ENCODE measurements at places on chromosomes 12 and 14.

GRCh38 chr12:105713606-105714305 is 383.3 kb downstream of the C12orf75 start:
- DNase-seq = no peak
- no peak overlapping the region for H3K4me3 ChIP-seq

DNA sequence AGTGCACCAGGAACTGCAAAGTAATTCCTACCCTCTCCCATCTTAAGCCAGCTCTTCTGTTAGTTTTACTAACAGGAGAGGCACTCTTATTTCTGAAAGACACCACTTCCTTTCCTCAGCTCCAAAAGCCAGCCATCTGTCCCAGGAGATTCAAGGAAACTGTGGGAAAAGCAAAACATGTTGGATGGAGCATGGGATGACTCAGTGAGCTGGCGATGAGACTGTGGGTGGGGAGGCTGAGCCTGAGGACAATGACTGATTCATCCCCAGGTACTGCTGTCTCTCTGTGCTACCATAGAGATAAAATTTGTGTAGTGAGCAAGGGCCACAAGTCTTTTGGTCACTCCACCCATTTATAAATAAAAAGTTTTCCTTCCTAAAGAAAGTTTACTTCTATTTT is 141.4 kb downstream of the MYRFL start:
- H3K27me3 ChIP-seq = no peaks in the 10 kb centered on the region
- H3K27ac ChIP-seq = no peak overlapping the region
- DNase-seq = no peak
- H3K36me3 ChIP-seq = no peaks in the 10 kb centered on the region
- H3K4me1 ChIP-seq = no peaks in the 10 kb centered on the region
- H3K4me3 ChIP-seq = no peak overlapping the region

- no peaks in the 10 kb centered on the region for H3K36me3 ChIP-seq
- no peak overlapping the region for H3K4me3 ChIP-seq
- no peaks in the 10 kb centered on the region for H3K27me3 ChIP-seq
- DNase-seq = no peak
Measured at GRCh38 chr12:8813572-8814357, 8.7 kb upstream of the A2ML1 start.

DNA sequence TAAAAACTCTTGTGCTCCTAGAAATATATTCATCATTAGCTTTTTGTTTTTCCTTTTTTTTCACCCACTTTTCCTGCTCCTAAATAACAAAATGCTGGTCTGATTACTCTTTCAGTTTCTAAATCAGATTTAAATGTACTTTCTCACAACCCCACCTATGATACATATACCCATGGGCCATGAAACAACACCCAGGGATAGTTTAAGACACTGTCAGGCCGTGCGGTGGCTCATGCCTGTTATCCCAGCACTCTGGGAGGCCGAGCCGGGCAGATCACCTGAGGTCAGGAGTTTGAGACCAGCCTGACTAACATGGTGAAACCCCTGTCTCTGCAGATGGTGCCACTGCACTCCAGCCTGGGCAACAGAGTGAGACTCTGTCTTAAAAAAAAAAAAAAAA is 1.6 kb upstream of the NUMB start:
- no peaks in the 10 kb centered on the region for H3K36me3 ChIP-seq
- no peaks in the 10 kb centered on the region for H3K27me3 ChIP-seq
- no peak for DNase-seq
- peaks cover 71% of the 10 kb centered on the region for H3K4me1 ChIP-seq
- H3K4me3 ChIP-seq = no peak overlapping the region

- DNase-seq = peak; percentile 29
- no peaks in the 10 kb centered on the region for H3K27me3 ChIP-seq
- no peaks in the 10 kb centered on the region for H3K36me3 ChIP-seq
Measured at GRCh38 chr12:8687846-8688601, 9.8 kb upstream of the RIMKLB start.

GRCh38 chr12:56189918-56190694 is 823 bp upstream of the SMARCC2 start:
- peaks cover 25% of the 10 kb centered on the region for H3K4me1 ChIP-seq
- peak overlapping the region; percentile 54 for H3K4me3 ChIP-seq
- DNase-seq = peak; percentile 88

- no peaks in the 10 kb centered on the region for H3K36me3 ChIP-seq
- no peaks in the 10 kb centered on the region for H3K4me1 ChIP-seq
- no peak overlapping the region for H3K4me3 ChIP-seq
- H3K27me3 ChIP-seq = no peaks in the 10 kb centered on the region
Measured at GRCh38 chr12:84497819-84498218, 414.8 kb downstream of the SLC6A15 start.

DNA sequence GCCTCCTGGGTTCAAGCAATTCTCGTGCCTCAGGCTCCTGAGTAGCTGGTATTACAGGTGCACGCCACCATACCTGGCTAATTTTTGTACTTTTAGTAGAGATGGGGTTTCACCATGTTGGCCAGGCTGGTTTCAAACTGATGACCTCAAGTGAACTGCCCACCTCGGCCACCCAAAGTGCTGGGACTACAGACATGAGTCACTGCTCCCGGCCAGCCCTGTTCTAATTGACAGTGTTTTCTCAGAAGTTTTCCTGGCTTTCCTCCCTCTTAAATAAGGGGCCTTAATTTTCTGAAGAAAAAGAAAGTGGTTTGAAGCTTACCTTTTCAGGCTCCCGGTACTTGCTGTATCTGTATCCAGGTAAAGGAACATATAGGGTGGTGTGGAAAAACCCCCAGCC is 1.7 kb downstream of the HAL start:
- no peak overlapping the region for H3K27ac ChIP-seq
- H3K36me3 ChIP-seq = no peaks in the 10 kb centered on the region
- H3K4me1 ChIP-seq = peaks cover 6% of the 10 kb centered on the region
- no peaks in the 10 kb centered on the region for H3K27me3 ChIP-seq

DNA sequence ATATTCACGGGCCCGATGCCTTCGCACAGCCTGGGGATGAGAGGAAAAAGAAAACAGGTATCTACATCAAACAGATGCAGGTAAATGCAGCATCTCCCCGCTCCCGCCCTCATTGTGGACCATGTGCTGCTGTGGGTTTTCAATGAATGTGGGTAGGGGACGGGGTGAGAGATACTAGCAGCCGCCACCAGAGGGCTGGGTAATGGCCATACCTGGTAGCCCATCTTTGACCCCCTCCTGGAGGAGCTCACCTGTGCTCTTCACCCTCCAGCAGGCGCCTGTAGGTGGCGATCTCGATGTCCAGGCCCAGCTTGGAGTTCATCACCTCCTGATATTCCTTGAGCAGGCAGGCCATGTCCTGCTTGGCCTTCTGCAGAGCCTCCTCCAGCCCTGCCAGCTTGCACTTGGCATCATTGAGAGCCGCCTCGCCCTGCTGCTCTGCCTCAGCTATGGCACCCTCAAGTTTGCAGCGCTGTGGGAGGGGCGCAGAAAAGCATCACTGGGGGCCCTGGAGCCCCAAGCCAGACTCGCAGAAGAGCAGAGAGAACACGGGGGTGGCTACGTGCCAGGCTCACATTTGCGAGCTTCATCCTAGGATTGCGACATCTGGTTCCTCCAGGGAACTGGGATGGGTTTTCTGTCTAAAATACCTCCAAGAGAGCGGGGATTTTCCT is 10.2 kb downstream of the KRT82 start:
- no peaks in the 10 kb centered on the region for H3K36me3 ChIP-seq
- H3K27ac ChIP-seq = no peak overlapping the region
- H3K4me3 ChIP-seq = no peak overlapping the region
- peak; percentile 16 for DNase-seq

- no peaks in the 10 kb centered on the region for H3K36me3 ChIP-seq
- H3K27ac ChIP-seq = no peak overlapping the region
- no peaks in the 10 kb centered on the region for H3K4me1 ChIP-seq
- no peaks in the 10 kb centered on the region for H3K27me3 ChIP-seq
Measured at GRCh38 chr12:78338054-78338785, 507.5 kb downstream of the NAV3 start.
